ENCODE measurements at places on chromosomes 7 and 10. TPM values are rescaled to one million over a fixed set of nuclear protein-coding genes. Genes with fewer than 3 reads are reported as not detected.

TMEM213 gene
- 0.11 TPM for total RNA-seq

ANKRD2 gene
- total RNA-seq: not detected

CDK13 gene
- total RNA-seq: 39.2 TPM

LBX1 gene
- not detected for total RNA-seq

ZWINT gene
- total RNA-seq: 66.9 TPM

AKR1D1 gene
- 0.14 TPM for total RNA-seq

SORCS1 gene
- total RNA-seq: 3.3 TPM

DGKB gene
- total RNA-seq: 3.0 TPM

NPC1L1 gene
- 0.16 TPM for total RNA-seq

PLEKHS1 gene
- total RNA-seq: not detected

PON3 gene
- total RNA-seq: 0.62 TPM
